ENCODE measurements at places on chromosomes 13 and 19.
A peak's percentile ranks its signal among the peaks of the same experiment; 100 is the strongest.

- DNase-seq, result peak; percentile 46
These were observed 366.8 kb downstream of the SLITRK1 start for GRCh38 chr13:83515268-83516015.

GRCh38 chr13:112772539-112772909, 82.7 kb downstream of the ATP11A start:
- DNase-seq, result no peak

DNA sequence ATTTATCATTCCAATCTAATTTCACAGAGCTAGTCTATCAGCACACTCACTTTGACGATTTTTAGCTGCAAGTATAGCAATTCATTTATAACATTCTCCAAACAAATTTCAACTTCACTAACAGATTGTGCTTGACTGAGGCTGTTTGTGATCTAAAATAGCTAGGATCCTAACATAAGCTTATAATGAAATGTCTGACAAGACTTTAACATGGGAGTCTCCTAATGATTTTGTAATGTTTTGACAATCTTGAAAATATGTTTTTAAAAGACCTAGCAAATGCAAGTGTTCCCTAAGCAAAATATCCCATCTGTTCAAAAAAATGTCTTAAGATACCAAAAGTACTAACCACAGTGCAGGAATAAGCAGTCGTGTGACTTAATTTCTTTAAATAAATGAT, 889.5 kb upstream of the SPRY2 start:
- DNase-seq, result no peak

DNA sequence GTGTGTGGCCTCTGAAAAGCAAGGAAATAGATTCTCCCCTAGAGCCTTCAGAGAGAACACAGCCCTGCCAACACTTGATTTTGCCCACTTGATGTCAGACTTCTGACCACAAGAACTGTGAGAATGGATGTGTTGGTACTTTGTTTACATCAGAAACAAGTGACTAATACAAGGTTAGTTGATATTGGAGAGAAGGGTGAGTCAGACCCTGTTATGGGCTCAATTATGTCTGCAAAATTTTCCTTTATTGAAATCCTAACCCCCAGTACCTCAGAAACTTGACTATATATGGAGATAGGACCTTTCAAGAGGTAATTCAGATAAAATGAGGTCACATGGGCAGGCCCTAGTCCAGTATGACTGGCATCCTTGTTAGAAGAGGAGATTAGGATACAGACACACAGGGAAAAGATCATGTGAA, 226.7 kb downstream of the RFC3 start:
- peak; percentile 87 for DNase-seq

Measured in AG10803 (cell line).